Daoy (cell line): ENCODE measurements at places on chromosomes 1 and 21. TPM values are rescaled to one million over a fixed set of nuclear protein-coding genes. Genes with fewer than 3 reads are reported as not detected.

GRCh38 chr1:185351734-185352466 is 34.9 kb upstream of the IVNS1ABP start:
- DNase-seq = no peak

DNA sequence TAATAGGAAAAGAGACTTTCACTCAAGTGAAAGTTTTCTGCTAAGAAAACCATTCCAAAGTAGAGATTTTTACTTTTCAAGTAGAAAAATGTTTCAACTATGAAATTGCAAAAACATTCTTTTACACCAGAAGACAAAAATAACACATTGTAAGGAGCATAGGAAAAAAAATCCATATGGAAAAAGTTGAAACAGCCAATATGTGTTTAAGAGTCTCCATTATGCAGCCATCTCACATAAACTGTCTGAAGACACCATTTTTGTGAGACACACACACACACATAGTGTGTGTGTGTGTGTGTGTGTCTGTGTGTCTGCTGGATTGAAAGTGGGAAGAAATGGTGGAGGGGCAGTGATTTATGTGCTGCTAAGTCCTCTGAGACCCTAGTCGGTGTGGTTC is 162.1 kb downstream of the HHAT start:
- no peak for DNase-seq

GRCh38 chr1:233777566-233777965 is 126.9 kb upstream of the SLC35F3 start:
- DNase-seq = no peak

DNA sequence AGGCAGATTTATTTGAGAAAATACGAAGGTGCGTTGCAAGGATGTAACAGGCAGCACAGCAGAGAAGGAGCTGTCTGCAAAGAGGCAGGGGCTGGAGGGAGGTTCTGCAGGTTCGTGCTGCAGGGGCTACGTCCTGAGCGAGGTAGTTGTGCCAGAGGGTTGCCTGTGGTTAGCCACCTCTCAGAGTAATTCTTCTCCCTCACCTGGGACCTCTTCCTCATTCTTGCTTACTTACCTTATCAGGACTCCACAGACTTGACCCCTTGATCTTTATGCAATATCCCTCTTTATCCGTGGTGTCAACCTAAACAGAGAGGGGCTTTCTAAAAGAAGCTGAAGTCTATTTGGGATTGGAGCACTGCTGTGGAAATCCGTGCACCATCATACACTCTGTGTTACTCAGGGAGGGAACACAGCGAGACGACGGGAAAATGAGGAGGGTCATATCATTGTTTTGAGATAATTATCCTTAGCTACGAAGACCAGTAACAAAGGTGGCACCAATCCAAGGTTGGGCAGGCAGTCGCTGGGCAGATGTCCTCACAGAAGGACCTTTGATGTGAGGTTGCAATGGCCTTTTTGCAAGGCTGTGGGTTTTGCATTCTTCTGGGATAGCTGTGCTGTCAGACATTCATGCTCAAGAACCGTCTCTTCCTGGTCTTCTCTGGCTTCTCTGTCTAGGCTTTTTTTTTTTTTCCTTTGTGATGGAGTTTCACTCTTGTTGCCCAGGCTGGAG is 82.8 kb downstream of the WDR4 start:
- no peak for DNase-seq

- no peak for DNase-seq
Measured at GRCh38 chr1:46406881-46407608, 12.9 kb downstream of the FAAH start.

DNA sequence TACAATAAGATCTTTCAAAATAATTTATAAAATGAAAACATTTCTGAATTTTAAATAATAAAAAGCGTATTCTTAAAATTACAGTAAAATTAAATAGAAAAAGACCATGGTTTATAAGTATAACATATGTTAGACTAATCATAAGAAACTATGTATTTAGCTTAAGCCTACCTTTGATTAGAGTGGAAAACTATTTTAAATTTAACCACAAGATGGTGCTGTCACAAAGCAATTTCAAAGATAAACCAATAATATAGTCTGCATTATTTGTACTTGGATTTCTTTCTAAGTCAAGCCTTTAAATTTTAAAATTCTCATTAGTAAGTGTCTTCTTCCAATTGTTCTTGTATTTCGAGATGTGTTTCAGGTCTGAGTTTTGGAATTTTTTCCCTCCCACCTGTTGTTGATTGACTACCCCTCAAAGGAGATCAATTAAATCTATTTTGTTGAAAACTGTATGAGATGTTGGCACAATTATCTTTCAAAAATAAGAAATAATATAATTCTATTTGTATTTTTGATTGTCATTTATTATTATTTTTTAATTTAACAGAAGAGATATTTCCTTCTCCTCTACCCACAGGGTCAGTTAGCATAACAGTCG is 459.8 kb downstream of the KCNT2 start:
- DNase-seq = no peak

DNA sequence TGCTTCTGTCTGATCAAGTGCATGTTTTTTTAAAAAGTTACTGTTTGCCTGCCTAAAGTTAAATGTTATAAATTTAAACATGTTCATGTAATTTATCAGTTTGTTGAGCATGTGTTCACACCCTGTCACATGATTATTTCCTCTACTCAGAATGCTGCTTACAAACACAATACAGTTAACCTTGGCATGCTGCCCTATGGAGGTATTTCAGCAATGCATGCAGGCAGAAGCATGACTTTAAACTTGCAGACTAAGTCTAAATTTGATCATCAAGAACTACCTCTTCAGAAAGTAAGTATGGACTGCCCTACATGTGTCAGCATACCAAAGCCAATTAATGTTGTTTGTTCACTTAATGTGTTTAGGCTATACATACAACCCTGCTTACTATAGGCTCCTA is 161.6 kb downstream of the LRRC40 start:
- no peak for DNase-seq

GRCh38 chr1:213934649-213935048 is 53.1 kb upstream of the PROX1 start:
- peak; percentile 94 for DNase-seq

GRCh38 chr1:53278298-53278725 is 40.0 kb upstream of the MAGOH start:
- peak; percentile 36 for DNase-seq

The BRINP3 gene
- total RNA-seq = not detected in 2 replicates

The CPLANE2 gene
- total RNA-seq = 2.6 and 21.4 TPM in 2 replicates

The SH3GLB1 gene
- 45.1 and 60.4 TPM in 2 replicates for total RNA-seq

The LAD1 gene
- 0.06 and 0.71 TPM in 2 replicates for total RNA-seq

The NBPF26 gene
- 2.7 and 5.2 TPM in 2 replicates for total RNA-seq
